Bladder microvascular endothelial cell (primary cell): ENCODE measurements at places on chromosomes 12 and 14. TPM values are rescaled to one million over a fixed set of nuclear protein-coding genes. Genes with fewer than 3 reads are reported as not detected.

PSEN1 gene
- total RNA-seq, result 28.0 and 45.7 TPM in 2 replicates

FOXG1 gene
- total RNA-seq, result not detected in 2 replicates

TEP1 gene
- total RNA-seq, result 15.2 and 50.6 TPM in 2 replicates

NTF3 gene
- 0.16 and 1.4 TPM in 2 replicates for total RNA-seq

ADAM21 gene
- 0.32 and 0.44 TPM in 2 replicates for total RNA-seq

ACSM4 gene
- not detected in 2 replicates for total RNA-seq
